ENCODE measurements at places on chromosomes 4 and X.

GRCh38 chr4:168150420-168151050 lies 58.2 kb downstream of the ANXA10 start:
- DNase-seq, result no peak

DNA sequence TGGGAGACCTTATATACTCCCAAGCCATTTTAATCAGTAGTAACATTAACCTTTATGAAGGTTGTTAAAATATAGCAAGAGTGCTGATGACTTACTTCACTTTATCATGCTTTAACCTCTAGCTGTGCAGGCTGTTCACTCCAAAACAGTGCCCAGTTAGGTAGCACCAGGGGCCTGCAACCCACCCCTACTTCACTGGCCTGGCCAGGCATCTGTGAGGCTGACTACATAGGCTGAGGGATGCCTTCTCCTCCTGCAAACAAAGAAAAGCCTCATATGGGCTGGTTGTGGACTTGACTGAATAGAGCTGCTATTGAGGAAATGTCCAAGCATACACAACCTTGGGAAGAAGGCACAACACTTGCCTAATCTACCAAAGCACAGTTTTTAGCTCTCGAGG lies 172.8 kb downstream of the SHROOM3 start:
- DNase-seq, result no peak

- peak; percentile 49 for DNase-seq
Observed at GRCh38 chrX:1502853-1503252, 34.1 kb downstream of the P2RY8 start.

DNA sequence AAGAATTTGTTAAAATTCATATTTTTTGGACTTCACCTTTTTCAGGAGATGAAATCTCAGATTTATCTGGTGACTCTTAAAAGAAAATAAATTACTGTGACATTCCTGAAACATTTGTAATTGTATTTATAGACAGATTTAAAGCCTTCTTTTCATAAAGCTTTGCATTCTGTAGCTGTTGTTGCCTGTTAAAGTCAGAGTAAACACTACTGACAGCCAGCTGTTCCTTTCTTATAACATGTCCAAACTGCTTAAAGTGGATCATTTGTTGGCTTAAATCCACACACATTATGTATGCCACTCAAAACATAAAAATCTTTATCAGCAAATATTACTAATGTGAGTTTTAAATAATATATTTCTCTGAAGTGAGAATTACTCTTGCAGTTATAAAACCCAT lies 157.5 kb downstream of the TECRL start:
- DNase-seq, result no peak

DNA sequence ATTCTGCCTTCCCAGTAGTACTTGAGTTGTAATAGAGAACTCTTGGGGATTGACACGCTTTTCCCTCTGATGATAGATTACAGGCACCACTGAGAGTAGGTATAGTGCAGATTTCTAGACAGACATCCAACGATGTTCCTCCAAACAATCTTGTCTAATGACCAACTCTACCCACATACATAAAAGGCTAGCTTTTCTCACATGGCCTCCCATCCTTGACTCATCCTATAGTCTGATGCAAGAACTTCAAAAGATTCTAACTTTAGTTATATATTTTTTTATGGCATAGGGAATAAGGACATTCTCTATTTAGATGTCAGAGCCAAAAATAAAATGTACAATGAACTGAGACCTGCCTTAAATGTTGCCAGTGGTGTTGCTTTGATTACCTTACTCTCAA lies 60.9 kb downstream of the GLRA2 start:
- no peak for DNase-seq

DNA sequence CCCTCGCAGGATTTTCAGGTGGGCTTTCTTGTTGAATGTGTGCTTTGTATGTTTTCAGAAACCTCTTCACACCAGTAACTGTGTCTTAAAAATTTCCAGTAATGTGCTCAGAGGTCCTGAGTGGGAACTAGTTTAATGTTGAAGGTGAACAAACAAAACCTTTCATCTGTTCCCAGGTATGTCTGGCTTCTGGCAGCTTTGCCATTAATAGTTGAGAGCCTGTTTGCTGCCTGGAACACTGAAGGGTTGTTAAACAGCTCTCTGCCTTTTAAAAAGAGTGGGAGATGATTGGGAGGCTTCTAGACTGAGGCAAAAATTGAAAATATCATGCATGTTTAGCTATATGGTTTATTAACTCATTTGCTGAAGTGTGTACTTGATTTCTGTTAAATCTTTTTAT lies 161.2 kb upstream of the AGTR2 start:
- DNase-seq, result no peak

- no peak for DNase-seq
Observed at GRCh38 chr4:131764730-131765129, 1384.4 kb upstream of the PCDH10 start.

DNA sequence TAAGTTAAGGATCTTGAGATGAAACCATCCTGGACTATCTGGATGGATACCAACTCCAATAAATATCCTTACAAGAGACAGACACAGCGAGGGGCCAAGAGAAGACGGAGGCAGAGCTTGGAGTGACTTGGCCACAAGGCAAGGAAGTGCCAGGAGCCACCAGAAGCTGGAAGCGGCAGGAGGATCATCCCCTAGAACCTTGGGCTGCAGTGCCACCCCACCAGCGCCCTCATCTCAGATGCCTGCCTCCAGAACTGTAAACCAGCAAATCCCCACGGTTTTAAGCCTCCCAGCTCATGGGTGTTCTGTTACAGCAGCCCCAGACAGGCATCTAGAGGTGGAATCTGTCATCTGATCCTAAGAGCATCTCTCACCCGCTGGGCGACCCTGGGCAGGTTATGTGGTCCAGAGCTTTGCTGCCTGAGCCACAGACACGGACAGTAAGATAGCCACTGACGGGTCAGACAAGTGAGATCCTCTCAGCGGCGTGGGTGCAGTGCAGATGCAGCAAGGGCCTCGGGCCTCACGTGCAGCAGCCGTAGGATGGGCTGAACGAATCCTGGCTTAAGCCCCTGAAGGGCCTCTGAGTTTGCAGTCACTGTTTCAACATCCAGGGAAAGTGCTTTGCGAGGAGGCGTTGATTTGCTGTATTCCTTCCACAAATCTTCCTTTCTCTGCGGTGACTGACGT lies 25.1 kb upstream of the MXD4 start:
- DNase-seq, result no peak

DNA sequence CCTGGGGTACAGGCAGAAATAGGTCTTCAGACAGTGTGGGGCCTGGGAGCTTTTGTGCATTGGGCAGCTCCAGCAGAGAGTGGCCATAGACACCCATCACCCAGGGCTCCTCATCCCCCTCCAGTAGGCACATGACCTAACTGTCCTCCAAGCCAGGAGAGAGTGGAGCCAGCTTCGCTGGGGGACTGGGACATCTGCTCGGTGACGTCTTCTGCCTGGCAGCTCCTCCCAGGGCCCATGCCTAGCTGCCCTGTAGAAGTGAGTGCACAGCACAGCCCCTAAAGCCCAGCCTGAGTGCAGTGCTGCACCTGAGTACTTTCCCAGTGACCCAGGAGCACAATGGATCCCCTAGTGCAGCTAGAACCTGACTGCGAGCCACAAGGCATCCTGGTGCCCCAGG lies 279.7 kb upstream of the SLC7A11 start:
- DNase-seq, result no peak

DNA sequence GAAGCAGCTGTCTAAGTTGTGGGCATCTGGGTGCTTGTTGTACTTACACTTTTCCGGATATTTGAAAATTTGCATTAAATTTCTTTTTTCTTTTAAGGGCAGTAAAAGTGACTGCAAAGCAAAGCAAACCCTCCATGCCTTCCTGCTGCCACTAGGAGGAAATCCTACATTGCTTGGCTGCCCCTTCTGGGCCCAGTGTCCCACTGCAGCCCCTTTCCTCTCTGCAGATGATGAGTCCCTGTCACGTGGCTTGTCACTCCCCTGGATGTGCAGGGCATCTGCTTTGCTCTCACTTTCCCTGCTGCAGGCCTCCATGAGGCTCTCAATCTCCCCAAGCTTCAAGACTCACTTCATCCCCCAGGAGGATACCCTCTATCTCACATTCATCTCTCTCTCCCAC lies 12.7 kb downstream of the TSR2 start:
- DNase-seq, result no peak

DNA sequence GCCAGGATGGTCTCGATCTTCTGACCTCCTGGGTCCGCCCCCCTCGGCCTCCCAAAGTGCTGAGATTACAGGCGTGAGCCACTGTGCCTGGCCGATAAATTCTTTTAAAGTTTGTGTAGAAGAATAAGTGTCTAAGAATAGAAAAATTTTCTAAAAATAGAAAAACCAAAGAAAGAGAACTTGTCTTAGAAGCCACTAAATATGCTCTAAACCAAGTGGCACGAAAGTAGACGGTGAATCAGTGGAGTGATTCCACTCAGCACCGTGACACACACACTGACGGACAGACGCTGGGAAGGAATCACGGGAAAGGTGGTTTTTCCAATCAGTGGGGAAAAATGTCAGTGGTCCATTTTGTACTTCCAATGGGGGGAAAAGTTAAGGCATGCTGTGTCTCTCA lies 72.7 kb upstream of the PSAPL1 start:
- no peak for DNase-seq

GRCh38 chr4:88043001-88043400 lies 35.6 kb downstream of the PKD2 start:
- DNase-seq, result no peak

All from activated CD8-positive, alpha-beta memory T cell treated with anti-CD3 and anti-CD28 coated beads for 24 hours (primary cell).